ENCODE measurements at places on chromosomes 6 and 20.

- no peak for DNase-seq
Measured at GRCh38 chr6:63644668-63645326, 9.2 kb downstream of the PHF3 start.

DNA sequence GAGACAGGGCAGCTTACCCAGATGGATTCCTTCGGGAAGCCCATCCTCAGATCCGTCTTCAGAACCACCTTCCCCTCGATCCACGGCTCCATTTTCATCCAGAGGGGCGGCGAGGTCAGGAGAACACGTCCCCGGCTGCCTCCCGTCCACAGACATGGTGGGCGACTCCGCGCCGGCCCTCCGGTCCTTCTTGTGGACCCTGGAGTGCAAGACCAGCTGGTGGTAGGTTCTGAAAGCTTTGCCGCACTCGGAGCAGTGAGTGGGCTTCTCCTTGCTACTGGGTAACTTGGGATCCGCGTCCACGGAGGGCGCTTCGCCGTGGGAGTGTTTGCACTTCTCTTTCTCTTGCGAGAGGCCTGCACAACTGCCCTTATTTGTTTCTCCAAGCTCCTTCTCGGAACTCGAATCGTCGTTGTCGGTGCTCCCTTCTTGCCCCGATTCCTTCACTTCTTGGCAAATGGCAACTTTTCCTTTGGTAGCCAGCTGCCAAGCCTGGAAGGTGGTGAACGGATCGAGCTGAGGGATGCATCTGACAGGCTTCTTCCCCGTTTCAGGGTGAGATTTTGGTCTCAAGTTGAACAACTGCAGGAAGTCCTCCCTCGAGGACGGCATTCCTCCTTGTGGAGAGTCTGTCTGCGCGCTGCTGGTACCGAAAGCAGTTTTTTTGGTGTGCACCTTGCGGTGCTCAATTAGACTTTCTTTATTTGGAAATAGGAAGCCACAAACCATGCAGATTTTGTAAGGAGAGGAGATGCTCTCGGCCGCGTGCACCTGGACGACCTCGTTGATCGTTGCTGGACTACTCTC lies 12.0 kb downstream of the ZNF217 start:
- no peak for DNase-seq

DNA sequence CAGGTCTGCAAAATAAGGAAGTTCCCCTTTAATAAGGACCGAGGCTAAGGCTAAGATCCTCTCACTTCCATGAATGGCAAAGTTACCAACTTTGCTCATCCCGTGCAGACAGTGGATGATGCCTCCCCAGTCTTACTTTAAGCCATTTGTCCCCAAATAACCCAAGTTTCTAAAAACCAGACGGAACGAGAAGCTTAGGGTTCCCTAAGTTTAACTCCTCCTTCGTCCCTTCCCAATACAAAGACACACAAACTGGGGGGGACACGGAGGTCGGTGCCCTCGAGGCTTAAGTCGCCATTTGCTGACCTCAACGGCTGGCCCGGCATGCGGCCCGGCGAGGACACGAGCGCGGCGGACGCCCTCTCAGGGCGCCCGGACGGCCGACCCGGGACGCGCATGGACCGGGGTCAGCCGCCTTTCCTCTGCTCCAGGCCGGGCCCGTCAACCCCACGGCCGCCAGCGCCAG lies 527 bp downstream of the FBXO30 start:
- DNase-seq: peak; percentile 18

DNA sequence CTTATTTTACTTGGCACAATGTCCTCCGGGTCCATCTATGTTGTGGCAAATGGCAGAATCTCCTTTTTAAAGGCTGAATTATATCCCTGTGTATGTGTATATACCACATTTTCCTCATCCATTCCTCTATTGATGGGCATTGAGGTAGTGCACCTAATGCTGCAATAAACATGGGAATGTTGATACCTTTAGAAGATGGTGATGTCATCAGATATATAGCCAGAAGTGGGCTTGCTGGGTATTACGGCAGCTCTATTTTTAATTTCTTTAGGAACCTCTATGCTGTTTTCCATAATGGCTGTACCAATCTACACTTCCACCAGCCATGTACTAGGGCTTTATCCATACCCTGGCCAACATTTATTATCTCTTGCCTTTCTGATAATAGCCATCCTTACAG lies 315.7 kb downstream of the FOXA2 start:
- no peak for DNase-seq

DNA sequence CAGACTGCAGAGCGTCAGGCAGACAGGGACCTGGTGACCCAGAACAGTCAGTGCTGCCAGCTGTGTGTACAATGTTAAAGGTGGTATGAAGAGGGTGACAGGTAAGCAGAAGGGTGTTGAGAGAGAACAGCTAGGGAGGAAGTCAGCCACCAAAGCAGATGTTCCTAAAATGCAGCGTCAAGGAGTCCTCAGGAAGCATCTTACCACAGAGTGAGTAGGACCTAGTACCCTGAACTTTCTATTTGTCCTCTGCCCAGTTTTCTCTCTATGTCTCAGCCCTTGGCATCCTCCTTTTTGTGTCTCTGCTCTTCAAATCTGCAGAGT lies 14.2 kb downstream of the STMND1 start:
- DNase-seq: no peak

DNA sequence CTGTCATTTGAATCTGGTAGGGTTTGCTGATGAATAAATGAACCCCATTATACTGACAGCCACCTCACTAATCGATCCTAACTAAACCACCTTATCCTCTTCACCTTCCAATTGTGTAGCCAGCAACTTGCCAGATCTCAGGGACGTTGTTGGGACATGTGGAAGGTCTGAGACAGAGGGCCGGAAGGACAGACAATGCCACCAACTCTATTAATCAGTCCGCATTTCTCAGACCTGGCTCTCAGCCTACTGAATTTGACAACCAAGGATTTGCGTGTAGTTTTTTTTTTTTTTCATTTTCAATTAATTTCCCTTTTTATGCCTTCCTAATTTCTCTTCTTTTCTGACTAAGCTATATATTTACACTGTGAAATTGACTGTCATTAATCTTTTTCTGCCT lies 122.5 kb downstream of the CARMIL1 start:
- DNase-seq: no peak

DNA sequence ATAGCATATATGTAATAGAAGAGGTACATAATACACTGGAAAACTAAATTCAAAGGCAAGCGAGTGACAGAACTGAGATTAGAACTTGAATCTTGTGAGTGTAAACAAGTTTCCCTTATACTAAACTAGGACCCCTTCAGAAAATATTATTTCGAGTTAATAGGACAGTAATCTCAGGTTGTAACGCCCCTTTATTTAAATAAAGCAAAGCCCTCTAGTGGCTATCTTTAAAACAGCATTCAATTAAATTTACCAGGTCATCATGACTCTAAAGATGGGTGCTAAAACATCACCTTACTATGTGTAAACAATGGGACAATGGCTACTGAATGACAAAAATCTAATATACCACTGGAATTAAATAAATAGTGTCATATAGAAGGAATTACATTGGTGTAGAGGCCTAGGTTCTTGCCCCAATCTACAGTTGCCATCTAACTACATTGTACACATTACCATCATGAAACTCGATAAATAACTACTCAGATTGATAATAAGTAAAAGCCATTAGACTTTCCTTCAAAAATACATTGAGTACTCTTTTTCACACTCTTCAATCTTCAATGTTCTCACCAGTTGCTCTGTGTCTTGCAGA lies 255.4 kb upstream of the IRAK1BP1 start:
- no peak for DNase-seq

- DNase-seq: no peak
Measured at GRCh38 chr20:6692566-6693173, 74.8 kb upstream of the BMP2 start.

DNA sequence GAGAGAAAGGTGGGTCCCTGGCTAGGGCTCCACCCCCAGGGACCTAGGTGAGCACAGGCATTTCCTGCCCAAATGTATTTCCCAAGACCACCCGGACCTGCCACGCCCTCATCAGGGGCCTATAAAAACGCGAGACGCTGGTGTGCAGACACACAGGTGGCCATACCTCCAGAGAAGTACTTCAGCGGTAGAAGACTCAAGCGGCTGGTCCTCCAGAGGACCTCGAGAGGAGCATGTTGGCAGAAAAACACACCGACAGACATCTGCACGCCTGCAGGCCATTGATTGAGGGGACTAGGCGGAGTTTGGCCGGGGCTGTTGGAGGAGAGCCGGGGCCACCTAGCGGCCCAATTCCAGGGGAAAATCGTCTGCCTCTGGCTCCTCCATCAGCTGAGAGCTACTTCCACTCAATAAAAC lies 695.8 kb upstream of the MMS22L start:
- no peak for DNase-seq

DNA sequence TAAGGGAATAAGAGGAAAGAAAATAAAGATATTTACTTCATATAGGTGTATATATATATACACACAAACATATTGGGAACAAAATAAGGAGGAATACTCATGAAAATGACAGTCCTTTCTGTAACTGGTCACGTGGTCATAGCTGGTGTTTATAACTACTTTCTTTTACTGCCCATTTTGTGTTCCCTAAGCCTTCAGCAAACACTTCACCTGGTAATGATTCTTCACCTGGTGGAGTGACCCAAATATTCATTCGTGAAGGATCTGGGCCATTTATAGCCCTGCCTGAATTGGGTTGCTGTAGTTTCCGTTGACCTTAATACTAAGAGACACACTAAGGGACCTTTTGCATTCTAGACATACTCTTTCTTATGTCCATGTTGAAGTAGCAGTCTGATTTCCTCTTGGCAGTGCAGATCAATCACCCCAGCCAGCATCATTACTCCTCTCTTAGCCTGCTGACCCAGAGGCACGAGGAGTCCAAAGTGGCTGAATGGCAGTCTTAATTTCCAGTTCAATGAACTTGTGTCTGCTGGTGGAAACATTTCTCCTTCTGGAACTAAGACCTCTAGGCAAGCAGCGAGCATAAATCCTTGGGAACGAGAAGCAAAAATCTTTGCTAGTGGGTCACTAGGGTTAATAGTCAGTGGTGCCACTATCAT lies 39.9 kb upstream of the IYD start:
- no peak for DNase-seq

GRCh38 chr6:54050750-54051149 lies 60.5 kb upstream of the MLIP start:
- no peak for DNase-seq

- no peak for DNase-seq
Measured at GRCh38 chr6:389622-390021, 1.9 kb upstream of the IRF4 start.

DNA sequence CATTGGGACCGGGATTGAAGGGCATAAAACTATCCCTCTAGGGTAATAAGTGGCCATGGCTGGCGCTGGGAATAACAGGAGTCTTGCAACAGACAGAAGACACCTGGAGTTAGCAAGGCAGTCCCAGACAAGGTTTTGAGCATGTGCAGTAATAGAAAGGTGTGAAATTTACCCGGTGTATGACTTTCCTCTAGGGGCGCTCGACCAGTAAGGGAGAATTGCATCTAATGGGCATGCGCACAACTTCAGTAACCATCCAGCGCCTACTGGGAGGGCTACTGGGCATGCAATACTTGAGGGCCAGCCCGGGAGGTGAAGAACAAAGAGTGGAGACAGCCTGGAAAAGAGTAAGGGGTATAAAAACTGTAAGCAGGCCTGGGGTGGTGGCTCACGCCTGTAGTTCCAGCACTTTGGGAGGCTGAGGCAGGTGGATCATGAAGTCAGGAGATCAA lies 32.7 kb downstream of the SERPINB6 start:
- DNase-seq: no peak

DNA sequence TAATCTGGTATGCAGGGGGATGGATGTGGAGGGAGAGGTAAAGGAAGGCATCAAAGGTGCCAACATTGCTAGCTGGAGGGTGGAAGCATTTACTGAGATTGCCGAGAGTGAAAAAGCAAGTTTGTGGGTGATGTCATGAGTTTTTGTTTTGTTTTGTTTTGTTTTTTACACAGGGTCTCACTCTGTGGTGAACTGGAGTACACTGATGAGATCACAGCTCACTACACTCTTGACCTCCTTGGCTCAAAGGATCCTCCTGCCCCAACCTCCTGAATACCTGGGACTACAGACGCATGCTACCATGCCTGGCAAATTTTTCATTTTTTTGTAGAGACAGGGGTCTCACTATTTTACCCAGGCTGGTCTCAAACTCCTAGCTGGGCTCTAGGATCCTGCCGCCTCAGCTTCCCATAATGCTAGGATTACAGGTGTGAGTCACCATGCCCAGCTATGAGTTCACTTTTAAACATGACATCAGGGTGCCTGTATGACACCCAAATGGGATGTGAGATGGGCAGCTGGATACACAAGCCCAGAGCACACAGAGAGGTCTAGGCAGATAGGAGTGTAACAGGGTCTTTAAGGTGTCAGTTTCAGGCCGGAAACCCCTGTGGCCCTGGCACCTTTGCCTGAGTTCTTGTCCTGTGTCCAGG lies 35.1 kb upstream of the HMGA1 start:
- peak; percentile 38 for DNase-seq

DNA sequence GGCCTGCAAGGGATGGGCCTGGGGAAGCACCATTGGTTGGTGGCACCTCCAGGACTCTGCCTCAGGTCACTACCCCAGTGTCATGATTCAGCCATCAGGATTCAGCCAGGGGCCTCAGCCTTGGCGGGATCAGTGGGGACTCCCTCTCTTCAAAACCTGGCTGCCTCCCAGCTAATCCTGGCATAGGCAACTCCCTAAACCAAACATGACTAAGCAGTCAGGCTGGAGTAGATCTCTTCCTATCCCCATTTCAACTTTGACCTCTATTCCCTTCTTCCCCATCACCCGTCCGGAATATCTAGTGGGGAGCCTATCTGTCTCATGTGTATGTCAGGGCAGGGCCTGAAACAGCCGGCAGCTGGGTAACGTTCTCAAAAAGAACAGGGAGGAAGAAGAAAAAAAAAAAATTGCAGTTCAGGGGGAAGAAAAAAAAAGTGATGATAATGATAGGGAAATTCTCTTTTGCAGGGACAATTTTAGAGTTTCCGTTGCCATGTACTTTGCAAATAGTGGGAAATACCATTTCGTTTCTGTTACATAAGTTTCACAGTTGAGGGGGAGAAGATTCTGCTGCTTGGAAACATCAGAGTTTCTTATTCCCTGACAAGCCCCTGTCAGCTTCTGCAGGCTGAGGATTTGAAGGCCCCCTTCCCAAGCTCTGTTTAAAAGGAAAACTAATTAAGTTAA lies 4.1 kb upstream of the PREX1 start:
- DNase-seq: peak; percentile 55

- DNase-seq: no peak
Measured at GRCh38 chr20:54256202-54256601, 48.3 kb downstream of the PFDN4 start.

DNA sequence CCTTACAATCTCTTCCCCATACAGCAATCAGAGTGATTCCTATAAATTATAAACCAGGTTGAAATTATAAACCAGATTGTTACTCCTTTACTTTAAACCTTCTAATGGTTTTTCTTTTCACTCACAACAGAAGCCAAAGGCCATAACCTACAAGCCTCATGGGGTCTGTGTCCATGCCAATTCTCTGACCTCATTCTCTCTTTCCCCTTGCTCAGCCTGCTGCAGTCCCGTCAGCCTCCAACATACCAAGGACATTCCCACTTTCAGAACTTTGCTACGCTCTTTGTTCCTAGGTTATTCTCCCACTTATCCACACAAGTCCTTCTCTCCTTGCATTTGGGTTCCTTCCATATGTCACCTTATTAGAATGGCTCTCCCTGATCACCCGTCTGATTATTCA lies 277.9 kb upstream of the TCF21 start:
- no peak for DNase-seq

GRCh38 chr6:68726337-68726736 lies 91.3 kb downstream of the ADGRB3 start:
- DNase-seq: no peak

All from AG08396 (cell line).